ENCODE measurements at places on chromosomes 16 and 17.

DNA sequence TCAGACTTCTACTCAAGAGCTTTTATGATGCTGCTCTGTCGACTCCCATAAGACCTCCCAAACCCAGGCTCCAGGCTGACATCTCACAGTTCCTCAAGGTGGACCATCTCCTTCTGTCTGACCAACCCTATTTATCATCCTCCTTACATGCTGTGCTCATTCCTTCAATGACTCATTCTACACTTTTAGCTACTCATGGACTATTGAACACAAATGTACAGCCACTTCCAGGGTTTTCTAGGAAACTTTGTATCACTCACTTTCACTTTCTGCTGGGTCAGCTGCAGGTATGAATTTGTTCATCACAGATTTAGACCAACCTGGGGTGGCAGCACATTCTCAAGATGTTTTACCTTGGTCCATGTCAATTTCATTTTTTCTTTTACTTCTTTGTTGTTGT is 162.4 kb upstream of the FAM20A start:
- DNase-seq = no peak

- DNase-seq = peak; percentile 70
Observed at GRCh38 chr16:30096862-30097563, 1.0 kb upstream of the YPEL3 start.

DNA sequence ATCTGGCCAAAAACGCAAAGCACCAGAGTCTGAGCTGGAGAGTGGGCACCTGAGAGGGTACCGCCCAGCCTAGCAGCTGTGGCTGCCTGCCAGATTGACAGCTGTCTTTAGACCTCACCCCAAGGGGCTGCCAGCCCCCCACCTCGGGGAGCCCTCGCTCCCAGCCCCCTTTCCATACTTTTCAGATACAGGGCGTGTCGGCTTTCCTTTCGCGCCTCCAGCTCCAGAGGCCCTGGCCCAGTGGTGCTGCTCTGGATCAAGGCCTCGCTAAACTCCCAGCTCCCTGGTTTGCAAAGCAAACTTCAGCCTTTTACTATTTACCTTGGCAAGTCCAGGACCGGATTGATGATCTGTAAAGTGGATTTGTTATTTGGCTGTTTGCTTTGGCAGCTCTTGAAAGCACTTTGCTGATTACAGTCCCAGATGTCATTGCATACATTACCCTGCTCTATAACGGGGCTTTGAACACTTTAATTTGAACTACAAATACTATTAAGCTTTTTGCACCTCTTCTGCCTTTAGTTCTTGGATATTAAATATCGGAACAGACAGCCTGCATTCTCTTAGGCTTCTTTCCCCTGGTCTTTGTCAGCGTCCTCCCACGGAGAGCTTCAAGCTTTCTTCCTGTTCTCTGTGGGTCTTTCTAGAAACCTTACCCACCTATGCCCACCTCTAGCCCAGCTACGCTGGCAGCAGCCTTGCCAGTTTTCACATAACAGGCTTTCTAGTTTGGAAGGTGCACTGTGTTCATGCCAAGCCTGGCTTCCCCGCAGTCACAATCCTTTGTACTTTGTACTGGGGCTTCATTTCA is 63.6 kb upstream of the TBX2 start:
- no peak for DNase-seq

DNA sequence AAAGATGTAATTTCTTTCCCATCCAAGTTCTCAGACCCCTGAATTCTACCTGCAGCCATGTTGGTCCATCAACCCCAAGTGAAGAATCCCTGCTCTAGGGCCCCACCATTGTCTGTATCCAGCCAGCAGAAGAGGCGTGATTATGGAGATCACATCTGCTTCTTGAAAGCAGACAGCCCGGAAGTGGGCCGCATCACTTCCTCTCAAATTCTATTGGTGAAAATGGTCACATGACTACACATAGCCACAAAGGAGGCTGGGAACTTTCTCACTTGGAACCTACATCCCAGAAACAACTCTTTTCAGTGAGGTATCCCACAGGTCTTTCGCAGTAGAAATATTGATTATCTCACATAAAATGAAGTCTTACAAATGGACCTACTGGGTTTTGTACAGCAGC is 40.1 kb downstream of the IL4R start:
- no peak for DNase-seq

DNA sequence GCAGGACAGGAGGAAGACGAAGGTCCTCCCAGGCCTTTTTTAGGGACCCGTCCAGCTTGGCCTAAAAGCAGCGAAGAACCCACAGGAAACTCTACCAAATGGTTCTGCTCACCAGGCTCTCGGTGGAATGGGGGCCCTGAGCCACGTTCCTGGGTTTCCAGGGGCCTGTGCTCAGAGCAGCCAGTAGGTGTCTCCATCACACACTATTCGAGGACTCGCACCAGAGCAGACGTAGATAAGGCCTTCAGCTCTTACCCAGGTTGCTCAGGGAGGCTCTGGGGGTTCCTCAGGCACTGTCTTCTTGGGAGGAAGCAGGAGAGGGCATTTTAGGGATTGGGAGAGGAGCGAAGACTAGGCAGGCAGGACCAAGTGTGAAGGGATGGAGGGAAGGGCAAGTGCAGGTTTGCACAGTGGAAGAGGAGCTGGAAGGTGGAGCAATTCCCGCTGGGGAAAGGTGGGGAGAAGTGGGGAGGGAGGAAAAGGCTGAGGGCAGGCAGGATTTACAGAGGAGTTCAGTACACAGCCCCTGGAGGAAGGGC is 157.1 kb downstream of the RGS9 start:
- peak; percentile 85 for DNase-seq

DNA sequence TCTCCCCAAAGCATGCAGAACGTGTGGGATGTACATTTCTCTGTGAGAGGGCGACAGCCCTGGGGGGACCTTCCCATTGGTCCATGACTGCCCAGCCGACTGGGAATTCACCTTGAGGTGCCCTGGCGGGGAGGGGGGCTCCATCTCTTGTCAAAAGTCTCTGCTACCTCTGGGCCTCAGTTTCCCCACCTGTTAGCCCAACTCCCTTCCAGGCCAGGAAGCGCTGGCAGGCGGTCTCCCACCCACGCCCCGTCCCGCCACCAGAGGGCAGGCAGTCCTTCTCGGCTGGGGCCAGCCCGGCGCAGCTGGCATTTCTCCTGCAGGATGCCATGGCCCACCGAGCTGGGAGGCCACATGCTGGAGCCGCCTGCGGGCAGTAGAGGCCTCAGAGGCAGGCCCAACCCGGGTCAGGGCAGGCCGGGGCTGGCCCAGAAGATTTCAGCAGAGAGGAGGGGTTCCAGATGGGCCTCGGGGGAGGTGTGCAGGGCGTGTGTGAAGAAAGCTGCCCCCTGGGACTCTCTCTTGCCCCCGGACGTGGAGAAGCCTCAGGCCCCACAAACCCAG is 16.6 kb downstream of the CD7 start:
- peak; percentile 89 for DNase-seq

- no peak for DNase-seq
Observed at GRCh38 chr16:16867973-16868372, 489.0 kb downstream of the NPIPA7 start.

DNA sequence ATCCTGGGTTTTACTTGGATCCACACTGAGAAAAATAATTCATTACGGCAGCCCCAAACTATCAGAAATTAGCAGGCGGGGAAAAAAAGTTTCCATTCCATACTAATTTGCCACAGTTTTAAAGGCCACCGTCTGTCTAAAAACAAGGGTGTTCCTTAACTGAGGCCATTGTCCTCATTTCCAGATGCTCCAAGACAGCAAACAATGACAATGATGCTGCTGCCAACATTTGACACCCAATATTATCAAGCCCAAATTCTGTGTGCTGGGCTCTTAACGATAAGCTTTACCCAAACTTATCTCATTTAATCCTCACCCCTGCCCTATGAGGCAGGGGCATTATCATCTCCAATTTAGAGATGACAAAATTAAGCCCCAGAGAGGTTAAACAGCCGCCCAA is 26.3 kb downstream of the CUEDC1 start:
- DNase-seq = no peak

Data from activated CD4-positive, alpha-beta T cell treated with anti-CD3 and anti-CD28 coated beads, Interleukin-2, amount 10 ng/mL, durations not matched to agents 24 days and 14 days (primary cell).